ENCODE measurements at places on chromosomes 13 and 19.
A peak's percentile ranks its signal among the peaks of the same experiment; 100 is the strongest.

DNA sequence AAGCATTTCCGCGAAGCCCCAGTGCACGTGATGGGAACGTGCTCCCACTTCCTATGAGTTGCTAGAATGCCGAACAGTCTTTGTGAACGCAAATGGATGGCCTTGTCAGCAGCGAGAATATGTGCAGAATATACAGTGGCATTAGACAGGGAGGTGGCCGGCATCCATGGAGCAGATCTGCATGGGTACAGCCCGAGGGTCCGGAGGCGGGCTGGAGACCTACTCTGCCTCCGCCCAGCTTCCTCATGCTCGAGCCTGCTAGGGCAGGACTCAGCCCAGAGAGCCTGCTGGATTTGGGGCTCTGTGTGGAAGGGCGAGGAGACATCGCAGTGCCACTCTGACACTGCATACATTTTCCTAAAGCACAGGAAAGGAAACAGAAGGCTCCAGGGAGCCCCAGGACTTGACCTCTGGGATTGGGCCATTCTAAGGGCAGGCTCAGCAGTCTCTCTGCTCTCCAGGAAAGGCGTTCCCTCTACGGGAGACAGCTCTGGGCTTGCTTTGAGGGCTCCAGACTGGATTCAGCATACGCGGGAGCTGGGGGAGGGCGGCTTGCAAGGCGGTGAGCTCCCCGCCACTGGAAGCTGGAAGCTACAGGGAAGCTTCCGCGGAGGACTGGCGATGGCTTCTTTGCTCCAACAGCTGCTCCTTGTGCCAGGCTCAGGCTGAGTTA is 55.9 kb upstream of the UQCRFS1 start:
- no peak for DNase-seq

DNA sequence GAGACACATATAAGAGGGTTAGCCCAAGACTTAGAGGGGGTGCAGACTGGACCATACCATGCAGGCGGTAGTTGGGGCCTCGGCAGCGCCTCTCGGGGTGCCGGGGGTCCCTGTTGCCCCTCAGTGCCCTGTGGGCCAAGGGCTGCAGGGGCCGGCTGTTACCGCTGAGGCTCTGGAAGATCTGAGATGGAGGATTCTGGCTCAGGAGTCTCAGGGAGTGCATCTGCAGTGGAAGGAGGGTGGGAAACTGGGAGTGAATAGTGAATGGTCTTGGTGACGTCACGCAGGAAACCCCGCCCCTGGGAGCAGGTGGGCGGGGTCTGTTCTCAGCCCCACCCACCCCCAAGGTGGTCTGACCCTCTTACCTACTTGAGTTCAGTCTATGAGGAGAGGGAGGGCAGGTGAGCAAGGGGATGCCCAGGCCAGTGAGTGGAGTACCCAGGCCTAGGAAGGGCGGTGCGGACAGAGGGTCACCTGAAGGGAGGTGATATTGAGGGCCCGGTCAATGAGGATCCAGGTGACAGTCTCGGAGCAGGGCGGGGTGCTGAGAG is 1.7 kb upstream of the DBP start:
- DNase-seq: no peak

- DNase-seq: no peak
Observed at GRCh38 chr13:103140001-103140671, 73.9 kb upstream of the SLC10A2 start.

DNA sequence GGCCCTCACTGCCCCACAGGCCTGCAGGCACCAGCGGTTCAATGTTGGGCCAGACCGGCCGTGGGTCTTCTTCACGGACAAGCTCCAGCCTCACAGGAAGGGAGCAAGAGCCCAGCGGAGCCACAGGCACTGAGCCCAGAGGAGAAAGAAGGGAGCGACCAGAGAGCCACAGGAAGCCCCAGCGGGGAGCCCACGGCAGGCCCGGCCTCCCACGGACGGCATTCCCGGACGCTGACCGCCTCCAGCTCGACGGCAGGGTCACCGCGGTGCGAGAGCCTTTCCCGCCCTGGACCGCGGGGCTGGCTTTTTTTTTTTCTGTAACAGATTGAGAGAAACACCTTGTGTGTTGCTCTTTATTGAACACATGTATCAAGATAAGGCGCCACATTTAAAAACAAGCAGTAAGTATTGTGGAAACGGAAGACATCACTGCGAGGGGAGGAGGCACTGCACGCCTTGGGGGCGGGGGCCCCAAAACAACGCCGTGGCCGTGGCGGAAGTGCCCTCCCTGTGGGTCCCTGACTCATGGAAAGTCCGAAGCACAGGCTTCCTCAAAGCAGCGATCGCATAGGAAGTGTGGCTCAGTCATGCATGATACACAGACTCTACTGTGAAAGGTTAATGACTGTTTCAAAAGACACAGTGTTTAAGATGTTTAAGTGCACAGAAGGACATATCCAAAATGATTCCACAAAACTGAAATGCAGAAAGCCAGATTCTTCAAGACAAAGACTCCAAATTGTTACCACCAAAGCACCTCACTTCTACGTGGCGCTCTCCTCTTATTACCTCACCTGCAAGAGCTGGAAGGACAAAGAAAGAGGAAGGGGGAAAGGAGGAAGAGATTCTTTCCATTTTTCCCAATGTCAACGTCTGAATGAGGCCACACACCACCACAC is 3.5 kb downstream of the RASA3 start:
- peak; percentile 87 for DNase-seq

GRCh38 chr13:94254737-94255136 is 224.7 kb downstream of the DCT start:
- no peak for DNase-seq

Measured in stimulated activated CD4-positive, alpha-beta T cell treated with anti-CD3 and anti-CD28 coated beads, Interleukin-1b, Interleukin-23, amount 100 ng/mL, for 4 hours (primary cell).